ENCODE measurements at places on chromosomes 3 and 15.

DNA sequence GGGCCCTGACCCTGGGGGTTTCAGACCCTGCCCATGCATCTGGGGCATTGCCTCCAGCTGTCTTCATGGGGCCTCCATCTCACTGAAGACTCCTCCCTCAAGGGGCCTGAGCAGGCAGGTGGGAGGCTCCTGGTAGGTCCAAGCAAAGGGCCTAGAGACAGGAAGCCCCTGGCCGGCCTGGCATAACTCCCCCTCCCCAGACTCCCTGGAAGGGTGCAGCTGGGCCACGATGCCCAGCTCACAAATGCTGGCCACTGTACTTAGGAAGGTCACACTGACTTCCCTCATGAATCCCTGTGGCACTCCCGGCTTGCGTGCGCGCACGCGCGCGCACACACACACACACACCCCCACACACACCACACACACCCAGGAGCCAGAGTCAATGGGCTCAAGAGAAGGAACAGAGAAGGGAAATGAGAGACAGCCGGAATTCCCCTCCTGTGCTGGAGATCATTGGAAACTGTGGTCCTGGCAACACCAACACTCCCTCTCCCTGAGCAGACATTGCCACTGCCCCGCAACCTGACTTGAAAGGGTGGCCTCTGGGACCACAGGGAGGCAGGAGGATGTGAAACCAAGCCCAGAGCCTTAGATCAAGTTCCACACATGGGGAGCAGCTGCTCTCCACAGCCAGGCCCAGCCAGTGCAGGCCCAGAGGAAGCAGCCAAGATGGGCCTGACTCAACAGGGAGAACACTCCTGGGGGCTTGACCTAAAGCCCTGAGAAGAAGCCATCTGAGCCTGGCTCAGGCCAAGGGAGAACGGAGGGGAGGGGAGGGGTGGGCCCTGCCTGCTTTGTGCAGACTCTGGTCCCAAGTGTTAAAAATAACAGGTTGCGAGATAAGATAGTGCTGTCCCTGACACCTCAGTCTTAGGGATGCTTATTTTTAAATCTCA lies 69.7 kb downstream of the SCN5A start:
- no peaks in the 10 kb centered on the region for H3K4me1 ChIP-seq
- no peak overlapping the region for H3K4me3 ChIP-seq
- H3K27ac ChIP-seq, result no peak overlapping the region
- no peaks in the 10 kb centered on the region for H3K36me3 ChIP-seq

GRCh38 chr15:90009301-90010022 lies 8.3 kb downstream of the ZNF710 start:
- H3K4me3 ChIP-seq, result no peak overlapping the region
- H3K27ac ChIP-seq, result no peak overlapping the region

DNA sequence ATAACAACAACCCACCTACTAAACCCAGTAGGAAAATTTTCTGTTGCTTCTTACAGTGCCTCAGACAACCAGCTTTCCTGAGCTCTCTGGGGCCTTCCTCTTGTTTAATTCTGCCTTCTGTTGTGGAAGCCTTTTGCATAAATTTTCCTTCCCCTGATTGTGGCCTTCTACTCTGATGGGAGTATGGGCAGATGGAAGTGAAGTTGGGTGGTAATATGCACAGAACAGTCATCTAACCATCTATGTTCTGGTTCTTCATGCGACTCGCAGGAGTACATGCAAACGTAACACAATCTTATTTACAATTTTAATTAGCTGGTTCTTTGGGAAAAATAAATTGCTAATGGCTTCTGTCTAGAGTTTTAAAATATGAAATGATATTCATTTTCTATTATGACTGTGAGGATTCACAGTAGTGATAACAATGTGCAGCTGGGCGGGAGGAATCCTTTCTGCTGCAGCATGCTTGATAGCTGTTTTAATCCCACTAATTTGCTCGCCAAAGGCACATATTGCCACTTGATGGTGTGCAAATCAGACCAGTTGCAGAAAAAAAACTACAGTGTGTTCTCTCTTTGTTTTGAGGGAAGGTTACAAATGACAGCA lies 311.5 kb upstream of the ROPN1 start:
- DNase-seq, result no peak
- no peaks in the 10 kb centered on the region for H3K4me1 ChIP-seq
- no peaks in the 10 kb centered on the region for H3K36me3 ChIP-seq
- no peak overlapping the region for H3K27ac ChIP-seq
- H3K4me3 ChIP-seq, result no peak overlapping the region

DNA sequence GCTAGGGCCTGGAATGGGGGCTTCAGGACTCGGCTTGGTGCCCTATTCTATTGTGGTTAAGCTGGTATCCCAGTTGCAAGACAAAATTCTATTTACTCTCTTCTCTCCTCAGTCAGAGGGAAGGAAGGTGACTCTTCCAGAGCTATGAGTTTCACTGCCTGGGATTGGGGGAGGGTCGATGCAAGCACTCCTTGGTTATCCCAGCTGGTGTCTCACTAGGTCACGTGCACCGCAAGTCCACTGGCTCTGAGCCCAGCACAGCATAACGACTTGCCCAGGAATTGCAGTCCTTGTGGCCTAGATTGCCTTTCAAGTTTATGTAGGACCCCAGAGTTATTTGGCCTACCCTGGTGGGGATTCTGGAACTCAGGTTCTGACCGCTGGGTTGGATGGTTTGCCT lies 958.8 kb downstream of the IGSF11 start:
- no peak overlapping the region for H3K4me3 ChIP-seq
- DNase-seq, result no peak
- H3K27ac ChIP-seq, result no peak overlapping the region
- no peaks in the 10 kb centered on the region for H3K27me3 ChIP-seq
- H3K36me3 ChIP-seq, result no peaks in the 10 kb centered on the region

DNA sequence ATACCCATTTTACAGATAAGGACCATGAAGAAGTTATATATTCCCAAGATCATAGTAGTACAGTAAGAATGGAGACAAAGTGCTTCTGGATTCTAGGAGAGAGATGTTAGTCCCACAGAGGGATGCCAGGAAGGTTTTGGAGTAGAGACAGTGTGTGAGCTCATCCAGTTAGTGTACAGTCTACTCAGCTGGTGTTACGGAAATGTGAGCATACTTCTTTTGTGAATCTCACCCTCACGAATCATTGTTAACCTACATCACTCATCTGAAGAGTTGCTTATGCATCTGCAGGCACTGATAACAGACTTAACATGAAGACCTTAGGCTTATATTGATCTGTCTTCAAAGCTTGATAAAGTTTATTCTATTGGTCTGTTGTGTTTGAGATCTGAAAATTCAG lies 106.6 kb upstream of the PTPRG start:
- no peak for DNase-seq
- H3K4me3 ChIP-seq, result no peak overlapping the region

- H3K36me3 ChIP-seq, result no peaks in the 10 kb centered on the region
- no peaks in the 10 kb centered on the region for H3K4me1 ChIP-seq
- no peak for DNase-seq
Measured at GRCh38 chr3:6204891-6205290, 656.0 kb upstream of the GRM7 start.

- no peaks in the 10 kb centered on the region for H3K36me3 ChIP-seq
- no peak overlapping the region for H3K27ac ChIP-seq
- no peaks in the 10 kb centered on the region for H3K4me1 ChIP-seq
- H3K27me3 ChIP-seq, result no peaks in the 10 kb centered on the region
Measured at GRCh38 chr3:145719114-145719513, 441.9 kb downstream of the PLOD2 start.

DNA sequence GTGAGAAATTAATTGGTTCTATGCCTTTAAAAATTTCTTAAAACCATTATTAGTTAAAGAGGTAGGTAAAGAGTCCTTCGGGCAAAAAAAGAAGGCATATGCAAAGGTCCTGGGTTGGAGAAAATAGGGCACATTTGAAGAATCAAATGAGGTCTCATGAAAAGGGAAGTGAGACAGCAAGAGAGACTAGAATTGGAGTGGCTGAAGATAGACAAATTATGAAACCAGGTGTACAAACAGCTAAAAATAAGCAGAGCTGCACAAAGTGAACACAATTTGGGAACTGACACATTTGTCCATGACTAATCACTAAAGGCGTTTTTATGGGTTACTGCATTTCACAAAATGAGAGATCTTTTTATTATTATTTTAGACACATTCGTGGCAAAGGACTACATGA lies 581.2 kb downstream of the PYDC2 start:
- H3K4me3 ChIP-seq, result no peak overlapping the region
- H3K36me3 ChIP-seq, result no peaks in the 10 kb centered on the region
- no peaks in the 10 kb centered on the region for H3K27me3 ChIP-seq
- H3K4me1 ChIP-seq, result no peaks in the 10 kb centered on the region

DNA sequence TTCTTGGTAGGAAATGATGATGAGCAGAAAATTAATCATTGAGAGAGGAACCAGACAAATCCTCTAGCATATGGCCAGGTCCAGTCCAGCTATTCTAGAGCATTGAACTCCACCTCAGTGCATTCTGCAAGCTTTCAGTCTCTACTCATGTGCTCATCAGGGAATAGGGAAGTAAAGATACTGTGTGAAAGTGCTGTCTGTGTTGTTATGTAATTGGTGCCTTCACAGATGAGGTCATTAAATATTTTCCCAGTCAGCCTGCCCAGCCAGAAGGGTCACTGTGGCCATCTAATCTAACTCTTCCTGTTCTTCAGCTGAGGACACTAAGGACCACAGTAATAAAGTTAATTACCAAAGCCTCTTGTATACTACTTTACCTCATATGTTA lies 28.2 kb downstream of the C3orf62 start:
- no peak overlapping the region for H3K4me3 ChIP-seq
- peaks cover 12% of the 10 kb centered on the region for H3K4me1 ChIP-seq

DNA sequence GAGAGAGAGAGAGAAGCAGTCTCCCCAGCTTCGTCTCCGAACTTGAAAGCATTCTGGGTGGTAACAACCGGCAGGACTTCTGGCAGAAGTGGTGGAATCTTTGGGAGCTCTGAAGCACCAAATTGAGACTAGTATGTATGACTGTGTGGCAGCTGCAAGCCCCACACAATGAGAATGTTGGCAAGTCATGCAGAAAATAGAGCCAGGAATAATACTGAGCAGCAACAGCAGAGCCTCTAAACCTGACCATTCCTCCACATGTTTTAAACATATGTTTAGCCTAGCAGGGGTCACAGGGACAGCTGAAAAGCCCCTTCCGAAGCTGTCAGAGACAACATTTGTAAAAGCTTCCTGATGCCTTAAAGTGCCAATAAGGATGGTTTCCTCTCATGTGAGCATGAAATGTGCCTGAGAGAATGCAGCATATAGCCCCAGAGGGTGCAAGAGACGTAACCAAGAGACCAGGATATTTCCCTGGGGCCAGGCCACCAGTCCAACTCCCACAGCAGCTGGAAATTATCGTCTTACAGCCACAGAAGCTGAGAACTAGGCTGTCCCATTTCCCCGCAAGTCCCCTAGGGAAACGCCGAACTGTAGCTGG lies 178.6 kb upstream of the CCDC54 start:
- peak overlapping the region; percentile 20 for H3K4me3 ChIP-seq
- H3K4me1 ChIP-seq, result peaks cover 20% of the 10 kb centered on the region
- H3K27me3 ChIP-seq, result no peaks in the 10 kb centered on the region

- no peaks in the 10 kb centered on the region for H3K27me3 ChIP-seq
- no peaks in the 10 kb centered on the region for H3K36me3 ChIP-seq
- H3K4me3 ChIP-seq, result no peak overlapping the region
Measured at GRCh38 chr3:21517184-21517583, 233.8 kb downstream of the ZNF385D start.

GRCh38 chr3:32450426-32450825 lies 52.2 kb downstream of the CMTM6 start:
- no peaks in the 10 kb centered on the region for H3K27me3 ChIP-seq
- H3K36me3 ChIP-seq, result no peaks in the 10 kb centered on the region
- H3K4me3 ChIP-seq, result no peak overlapping the region
- no peak for DNase-seq
- no peaks in the 10 kb centered on the region for H3K4me1 ChIP-seq

- no peaks in the 10 kb centered on the region for H3K36me3 ChIP-seq
- no peak for DNase-seq
- peak overlapping the region; percentile 98 for H3K4me3 ChIP-seq
- H3K4me1 ChIP-seq, result peaks cover 8% of the 10 kb centered on the region
- peak overlapping the region; percentile 78 for H3K27ac ChIP-seq
Measured at GRCh38 chr15:69159805-69160140, 662 bp upstream of the GLCE start.

DNA sequence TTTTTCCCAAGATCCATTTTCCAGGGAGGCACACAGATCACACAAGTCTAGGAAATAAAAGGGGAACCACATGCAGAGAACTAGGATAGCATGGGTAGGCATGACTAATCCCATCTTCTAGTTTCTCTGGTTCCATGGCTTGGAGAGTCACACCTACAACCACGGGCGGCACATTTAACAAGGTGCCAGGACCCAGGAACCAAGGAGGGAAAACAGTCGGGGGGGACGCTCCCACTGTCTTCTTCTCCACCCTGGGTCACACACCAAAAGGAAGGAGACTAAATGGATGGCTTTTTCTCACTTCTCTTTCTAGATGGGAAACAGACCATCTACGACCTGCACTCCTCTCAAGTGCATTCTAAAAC lies 4.6 kb upstream of the SMCO1 start:
- no peak overlapping the region for H3K4me3 ChIP-seq
- H3K27ac ChIP-seq, result no peak overlapping the region
- H3K36me3 ChIP-seq, result no peaks in the 10 kb centered on the region
- peaks cover 13% of the 10 kb centered on the region for H3K4me1 ChIP-seq
- DNase-seq, result no peak

DNA sequence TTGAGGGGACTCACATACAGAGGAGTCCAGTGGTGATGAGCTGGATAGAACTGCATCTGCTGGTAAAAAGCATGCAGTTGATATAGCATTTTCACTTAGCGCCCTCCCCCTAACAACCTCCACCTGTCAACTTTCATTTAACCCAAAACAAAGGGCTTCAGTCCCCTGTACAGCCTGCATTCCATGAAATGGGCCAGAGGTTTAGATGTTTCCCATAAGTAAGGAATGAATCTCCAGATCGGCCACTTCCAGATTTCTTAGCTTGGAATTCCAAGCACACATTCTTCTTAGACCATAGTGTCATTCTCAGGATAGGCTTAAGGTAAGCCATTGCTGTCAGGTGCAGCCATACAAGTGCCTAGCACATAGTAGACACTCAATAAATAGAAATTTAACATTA lies 32.9 kb upstream of the BFSP2 start:
- no peaks in the 10 kb centered on the region for H3K36me3 ChIP-seq
- no peaks in the 10 kb centered on the region for H3K27me3 ChIP-seq
- H3K4me1 ChIP-seq, result no peaks in the 10 kb centered on the region

- H3K4me3 ChIP-seq, result no peak overlapping the region
- H3K4me1 ChIP-seq, result no peaks in the 10 kb centered on the region
- H3K27ac ChIP-seq, result peak overlapping the region; percentile 45
- H3K27me3 ChIP-seq, result no peaks in the 10 kb centered on the region
- DNase-seq, result no peak
Measured at GRCh38 chr3:159711560-159712333, 276.9 kb upstream of the IL12A start.

GRCh38 chr3:99473321-99473751 lies 165.1 kb upstream of the COL8A1 start:
- H3K4me3 ChIP-seq, result no peak overlapping the region
- H3K27me3 ChIP-seq, result no peaks in the 10 kb centered on the region
- no peak for DNase-seq

DNA sequence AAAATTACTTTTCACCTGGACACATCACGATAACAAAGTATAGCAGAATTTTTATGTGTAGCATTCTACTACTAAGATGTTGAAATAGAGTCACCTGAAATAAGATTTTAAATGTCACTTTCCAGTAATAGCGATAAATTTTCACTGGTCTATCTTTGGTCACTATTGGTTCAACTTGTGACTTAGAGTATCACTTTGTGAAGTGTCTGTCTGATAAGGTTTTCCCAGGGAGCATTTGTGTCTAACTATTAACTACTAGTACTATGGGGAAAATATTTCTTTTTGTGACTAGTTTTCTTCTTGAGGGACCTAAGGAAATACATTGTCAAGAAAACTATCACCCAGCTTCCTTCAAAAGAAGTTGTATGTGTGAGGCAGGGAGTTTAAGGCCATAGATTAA lies 11.0 kb downstream of the TRPC1 start:
- DNase-seq, result no peak
- H3K4me3 ChIP-seq, result no peak overlapping the region
- no peaks in the 10 kb centered on the region for H3K36me3 ChIP-seq
- H3K27me3 ChIP-seq, result no peaks in the 10 kb centered on the region

All from gastrocnemius medialis (tissue), 4 donors.